ENCODE measurements at places on chromosomes 16 and 17.

DNA sequence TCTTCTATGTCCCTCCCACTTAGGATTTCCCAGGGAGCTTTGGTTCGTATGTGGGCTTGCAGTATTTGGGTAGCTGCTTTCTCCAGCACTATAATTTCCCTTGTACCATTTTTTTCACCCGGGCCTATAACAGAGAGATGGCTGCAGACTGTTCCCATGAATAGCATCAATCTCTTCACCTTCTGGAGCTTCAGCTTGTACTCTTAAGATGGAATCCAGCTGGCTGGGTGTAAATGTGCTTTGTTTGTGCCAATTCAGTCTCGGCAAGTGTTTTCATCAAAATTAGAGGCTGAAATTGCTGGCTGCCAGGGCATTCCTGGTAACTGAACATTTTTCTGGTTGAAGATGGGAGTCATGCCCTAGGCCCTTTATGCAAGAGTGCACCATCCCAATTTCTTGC lies 12.2 kb upstream of the CPD start:
- no peak for DNase-seq

GRCh38 chr17:73639932-73640331 lies 4.3 kb downstream of the SDK2 start:
- DNase-seq = no peak

GRCh38 chr16:48067388-48067787 lies 88.4 kb downstream of the ABCC12 start:
- DNase-seq = no peak

DNA sequence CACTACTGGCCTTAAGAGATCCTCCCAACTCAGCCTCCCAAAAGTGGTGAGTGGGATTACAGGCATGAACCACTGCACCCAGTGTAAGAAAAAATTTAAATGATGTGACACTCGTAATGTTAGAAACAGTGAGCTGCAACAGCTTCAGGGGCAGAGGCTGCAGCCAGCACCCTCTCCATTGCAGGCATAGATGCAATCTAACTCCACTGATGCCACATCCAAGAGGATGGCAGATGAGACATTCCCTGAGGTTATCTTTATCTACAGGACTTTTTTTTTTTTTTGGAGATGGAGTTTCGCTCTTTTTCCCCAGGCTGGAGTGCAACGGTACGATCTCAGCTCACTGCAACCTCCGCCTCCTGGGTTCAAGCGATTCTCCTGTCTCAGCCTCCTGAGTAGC lies 19.9 kb downstream of the ZCCHC14 start:
- no peak for DNase-seq

- DNase-seq = no peak
Measured at GRCh38 chr17:76276461-76277299, 11.5 kb downstream of the UBALD2 start.

DNA sequence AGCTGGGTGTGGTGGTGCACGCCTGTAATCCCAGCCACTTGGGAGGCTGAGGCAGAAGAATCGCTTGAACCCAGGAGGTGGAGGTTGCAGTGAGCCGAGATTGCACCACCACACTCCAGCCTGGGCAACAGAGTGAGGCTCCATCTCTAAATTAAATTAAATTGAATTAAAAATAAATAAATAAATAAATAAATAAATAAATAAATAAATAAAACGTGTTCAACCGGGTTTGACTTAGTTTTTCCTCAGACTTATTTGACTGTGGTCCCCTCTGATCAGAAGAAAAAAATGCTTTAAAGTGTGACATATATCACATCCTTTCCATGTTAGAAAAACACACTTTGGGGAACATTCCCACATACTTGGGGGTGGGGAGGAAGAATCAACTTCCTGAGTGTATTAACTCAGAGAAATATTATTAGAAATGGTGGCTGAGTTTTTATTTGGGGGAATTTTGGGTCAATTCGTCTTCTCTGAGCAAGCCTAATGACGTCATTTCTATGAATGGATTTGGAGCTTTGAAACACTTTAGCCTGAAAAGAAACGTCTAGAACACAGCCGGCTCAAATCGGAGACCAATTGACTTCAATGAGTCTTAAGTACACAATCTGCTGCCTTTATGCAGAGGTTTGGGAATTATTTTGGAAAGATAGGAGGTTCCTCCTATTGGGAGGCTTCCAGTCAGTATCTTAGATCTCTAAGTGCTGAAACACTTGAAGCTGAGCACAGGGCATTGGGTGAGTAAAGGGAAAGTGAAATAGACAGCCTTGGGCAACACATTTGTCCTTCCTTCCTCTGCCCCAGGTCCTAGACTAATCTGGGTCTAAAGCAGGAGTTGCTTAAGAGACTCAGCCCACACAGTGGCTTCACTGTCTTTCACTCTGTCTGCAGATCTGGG lies 132.6 kb downstream of the PITPNC1 start:
- DNase-seq = no peak

DNA sequence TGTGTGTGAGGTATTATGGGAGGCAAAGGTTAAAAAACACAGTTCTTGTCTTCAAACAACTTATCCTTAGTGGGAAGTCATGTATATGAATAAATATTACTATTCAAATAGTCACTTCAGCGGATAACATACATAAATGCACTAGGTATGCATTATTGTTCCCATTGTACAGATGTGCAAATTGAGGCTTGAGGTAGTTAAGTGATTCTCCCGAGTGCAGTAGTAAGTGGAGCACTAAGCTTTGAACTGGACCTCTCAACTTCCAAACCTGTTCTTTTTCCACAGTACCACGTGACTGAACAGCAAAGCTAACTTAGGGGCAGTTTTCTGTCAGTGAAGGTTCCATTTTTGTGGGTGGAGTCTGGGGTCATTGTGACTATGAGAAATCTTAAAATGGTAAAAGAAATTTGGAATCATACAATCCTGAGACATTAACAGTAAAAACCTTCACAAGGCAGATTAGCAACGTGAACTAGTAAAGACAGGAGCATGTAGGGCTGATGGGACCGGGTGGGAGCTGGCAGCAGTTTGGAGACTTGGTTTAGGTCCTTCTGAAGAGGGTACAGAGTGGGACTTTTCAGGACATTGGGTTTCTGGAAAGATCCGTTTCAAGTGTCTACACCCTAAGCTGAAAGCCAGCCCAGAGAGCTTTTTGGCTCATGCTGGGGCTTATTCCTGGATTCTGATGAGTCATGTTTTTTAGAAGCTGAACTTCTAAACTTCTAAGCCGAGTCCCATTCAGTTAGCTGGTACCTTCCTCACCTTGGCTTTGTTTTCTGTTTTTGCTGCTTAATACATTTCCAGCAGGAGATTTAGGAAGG lies 204.9 kb downstream of the PRKCA start:
- no peak for DNase-seq

- DNase-seq = no peak
Measured at GRCh38 chr17:50182783-50183420, 17.1 kb downstream of the SGCA start.

GRCh38 chr17:13346996-13347762 lies 254.6 kb downstream of the HS3ST3A1 start:
- DNase-seq = no peak

- DNase-seq = no peak
Measured at GRCh38 chr17:10063730-10064241, 134.6 kb downstream of the GAS7 start.

DNA sequence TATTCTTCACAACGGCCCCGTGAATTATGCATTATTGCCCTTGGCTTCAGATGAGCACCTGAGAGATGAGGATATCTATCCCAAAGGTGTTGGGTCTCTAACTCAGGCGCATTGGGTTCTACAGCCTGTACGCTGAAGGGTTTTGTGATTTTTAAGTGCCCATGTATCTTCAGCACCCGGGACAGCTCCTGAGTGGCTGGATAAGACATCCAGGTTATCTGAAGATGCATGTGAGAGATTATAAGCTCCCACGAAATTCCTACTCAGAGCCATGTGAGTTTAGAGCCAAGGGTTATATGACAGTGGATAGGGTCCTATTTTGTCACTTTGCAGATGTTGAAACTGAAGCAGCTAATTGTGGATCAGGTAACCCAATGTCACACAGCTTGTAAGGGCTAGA lies 612.3 kb upstream of the EEF2KMT start:
- no peak for DNase-seq

Data from type B pancreatic cell (in vitro differentiated cells).